Esophagus squamous epithelium (tissue), 5 donors: ENCODE measurements at places on chromosomes 4 and X.

DNA sequence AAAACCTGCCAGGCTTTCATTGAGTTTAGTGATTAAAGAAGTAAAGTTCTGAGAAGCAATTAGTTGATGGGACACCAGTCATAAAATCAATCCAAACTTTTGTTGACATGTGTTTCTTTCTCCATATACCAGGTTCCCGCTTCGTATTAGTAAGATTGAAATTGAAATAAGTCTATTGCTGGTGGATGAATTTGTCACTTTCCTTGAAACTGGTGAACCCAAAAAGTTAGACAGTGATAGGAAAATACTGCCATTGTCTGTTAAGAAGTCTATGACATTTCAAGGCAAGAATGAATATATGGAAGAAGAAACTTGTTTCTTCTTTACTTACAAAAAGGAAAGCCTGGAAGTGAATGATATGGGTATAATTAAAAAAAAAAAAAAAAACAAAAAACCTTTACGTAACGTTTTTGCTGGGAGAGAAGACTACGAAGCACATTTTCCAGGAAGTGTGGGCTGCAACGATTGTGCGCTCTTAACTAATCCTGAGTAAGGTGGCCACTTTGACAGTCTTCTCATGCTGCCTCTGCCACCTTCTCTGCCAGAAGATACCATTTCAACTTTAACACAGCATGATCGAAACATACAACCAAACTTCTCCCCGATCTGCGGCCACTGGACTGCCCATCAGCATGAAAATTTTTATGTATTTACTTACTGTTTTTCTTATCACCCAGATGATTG lies at the start of gene CD40LG:
Gene CD40LG (plus strand): TSS at position 482 of the 684 bp plus-strand sequence. CDS start 91 bp downstream, at position 573.
- no peaks in the 10 kb centered on the region for H3K27me3 ChIP-seq
- DNase-seq = no peak
- no peak within 1 kb of the TSS for H3K4me3 ChIP-seq
- no peaks in the 10 kb centered on the region for H3K36me3 ChIP-seq
- no peak within 1 kb of the TSS for H3K27ac ChIP-seq

- H3K4me1 ChIP-seq = no peaks in the 10 kb centered on the region
- H3K4me3 ChIP-seq = no peak overlapping the region
- H3K27ac ChIP-seq = no peak overlapping the region
- no peaks in the 10 kb centered on the region for H3K27me3 ChIP-seq
Measured at GRCh38 chr4:141543706-141544105, 92.7 kb upstream of the IL15 start.

GRCh38 chr4:89661173-89661899 lies 175.6 kb downstream of the SNCA start:
- no peaks in the 10 kb centered on the region for H3K27me3 ChIP-seq
- DNase-seq = no peak
- H3K27ac ChIP-seq = no peak overlapping the region

- peaks cover 13% of the 10 kb centered on the region for H3K4me1 ChIP-seq
- H3K27ac ChIP-seq = no peak overlapping the region
- no peak for DNase-seq
- H3K27me3 ChIP-seq = no peaks in the 10 kb centered on the region
- peaks cover 94% of the 10 kb centered on the region for H3K36me3 ChIP-seq
Measured at GRCh38 chr4:121684016-121684415, 12.8 kb downstream of the ANXA5 start.

- no peaks in the 10 kb centered on the region for H3K36me3 ChIP-seq
- peak overlapping the region; percentile 71 for H3K4me3 ChIP-seq
- peaks cover 13% of the 10 kb centered on the region for H3K4me1 ChIP-seq
- peak overlapping the region; percentile 67 for H3K27ac ChIP-seq
- no peaks in the 10 kb centered on the region for H3K27me3 ChIP-seq
- DNase-seq = no peak
Measured at GRCh38 chrX:154751669-154752271, 893 bp upstream of the GAB3 start.

DNA sequence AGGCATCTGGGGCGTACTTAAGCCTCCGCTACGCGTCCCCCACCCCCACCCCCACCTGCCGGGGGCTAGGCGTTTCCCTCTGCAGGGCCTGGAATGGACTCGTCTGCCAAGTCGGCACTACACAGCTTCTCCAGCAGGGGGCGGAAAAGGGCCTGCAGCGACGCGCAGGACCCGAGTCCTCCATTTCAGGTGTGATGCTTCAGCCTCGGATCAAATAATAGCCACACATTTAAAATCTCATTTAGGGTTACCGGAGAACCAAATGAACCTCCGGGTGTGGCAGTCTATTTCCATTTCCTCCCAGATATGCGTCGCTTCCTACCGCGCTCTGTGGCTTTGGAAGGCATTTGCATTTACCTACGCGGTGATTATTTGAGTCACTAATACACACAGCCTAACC lies 2.9 kb downstream of the PAK3 start:
- no peak overlapping the region for H3K4me3 ChIP-seq
- H3K27ac ChIP-seq = no peak overlapping the region
- H3K36me3 ChIP-seq = no peaks in the 10 kb centered on the region
- H3K27me3 ChIP-seq = no peaks in the 10 kb centered on the region
- no peaks in the 10 kb centered on the region for H3K4me1 ChIP-seq

GRCh38 chrX:16444353-16444752 lies 205.6 kb upstream of the S100G start:
- H3K4me3 ChIP-seq = no peak overlapping the region
- H3K27ac ChIP-seq = no peak overlapping the region
- no peaks in the 10 kb centered on the region for H3K36me3 ChIP-seq
- no peak for DNase-seq
- no peaks in the 10 kb centered on the region for H3K27me3 ChIP-seq
- H3K4me1 ChIP-seq = no peaks in the 10 kb centered on the region

GRCh38 chr4:146648461-146648783 lies 9.7 kb downstream of the POU4F2 start:
- no peaks in the 10 kb centered on the region for H3K36me3 ChIP-seq
- no peak for DNase-seq
- H3K27ac ChIP-seq = no peak overlapping the region
- no peaks in the 10 kb centered on the region for H3K4me1 ChIP-seq
- no peak overlapping the region for H3K4me3 ChIP-seq
- H3K27me3 ChIP-seq = peaks cover 100% of the 10 kb centered on the region

DNA sequence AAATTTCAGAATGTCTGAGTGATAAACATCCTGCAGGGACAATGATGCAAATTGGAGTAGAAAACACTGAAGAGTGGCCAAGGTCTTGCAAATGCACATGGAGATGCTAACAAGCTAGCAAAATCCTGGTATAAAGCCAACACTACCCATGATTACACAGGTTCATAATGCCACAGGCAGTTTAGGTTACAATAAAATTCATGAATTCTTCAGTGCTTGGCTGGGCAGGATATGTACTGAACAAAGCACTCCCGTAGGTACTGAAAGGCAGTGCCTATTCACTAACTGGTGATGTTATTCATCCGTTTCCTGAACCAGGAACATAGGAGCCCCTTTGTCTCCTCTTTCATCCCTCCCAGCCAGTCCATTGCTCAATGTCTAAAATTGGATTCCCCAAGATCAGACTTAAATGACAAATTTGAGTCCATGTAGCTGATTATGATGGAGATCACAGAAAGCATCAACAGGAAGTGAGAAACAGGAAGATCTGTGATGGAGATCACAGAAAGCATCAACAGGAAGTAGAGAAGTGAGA lies 244.5 kb downstream of the DMD start:
- H3K36me3 ChIP-seq = no peaks in the 10 kb centered on the region
- H3K27ac ChIP-seq = no peak overlapping the region
- DNase-seq = no peak

DNA sequence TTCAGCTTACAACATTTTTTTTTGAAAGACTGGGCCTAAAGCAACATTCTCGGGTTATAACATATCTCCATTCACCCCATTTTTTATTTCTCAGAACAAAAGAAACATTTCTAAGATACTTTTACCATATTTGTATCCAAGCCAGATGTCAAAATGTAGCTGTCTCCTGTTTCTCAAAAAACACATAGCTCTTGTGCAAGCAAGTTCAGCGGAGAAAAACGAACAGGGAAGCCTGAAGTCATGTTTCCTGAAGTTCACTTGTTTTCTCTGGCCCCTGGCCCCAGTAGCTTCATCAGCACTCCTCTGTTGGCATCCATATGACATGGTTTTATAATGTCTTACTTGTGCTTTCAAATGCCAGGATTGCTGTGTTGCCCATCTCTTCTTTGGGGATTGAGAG lies 218.2 kb downstream of the BANK1 start:
- H3K4me3 ChIP-seq = no peak overlapping the region
- no peak overlapping the region for H3K27ac ChIP-seq
- no peak for DNase-seq

DNA sequence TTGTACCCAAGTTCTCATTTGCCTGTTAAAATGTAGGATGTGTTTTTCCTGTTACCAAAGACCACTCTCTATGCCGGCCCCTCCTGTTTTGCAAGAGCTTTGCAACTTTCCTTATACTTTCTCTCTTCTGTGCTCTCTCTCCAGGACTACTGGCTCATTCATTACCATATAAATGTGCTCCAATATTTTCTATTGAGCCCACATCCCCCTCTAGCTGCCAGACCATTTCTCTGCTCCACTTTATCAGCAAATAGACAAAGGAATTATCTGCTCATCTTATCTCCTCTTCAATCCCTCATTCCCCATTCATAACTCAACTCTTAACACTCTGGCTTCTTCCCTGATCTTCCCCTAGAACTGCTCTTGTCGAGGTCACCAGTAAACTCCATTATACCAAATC lies 33.6 kb downstream of the RPGR start:
- H3K27ac ChIP-seq = no peak overlapping the region
- no peaks in the 10 kb centered on the region for H3K27me3 ChIP-seq

DNA sequence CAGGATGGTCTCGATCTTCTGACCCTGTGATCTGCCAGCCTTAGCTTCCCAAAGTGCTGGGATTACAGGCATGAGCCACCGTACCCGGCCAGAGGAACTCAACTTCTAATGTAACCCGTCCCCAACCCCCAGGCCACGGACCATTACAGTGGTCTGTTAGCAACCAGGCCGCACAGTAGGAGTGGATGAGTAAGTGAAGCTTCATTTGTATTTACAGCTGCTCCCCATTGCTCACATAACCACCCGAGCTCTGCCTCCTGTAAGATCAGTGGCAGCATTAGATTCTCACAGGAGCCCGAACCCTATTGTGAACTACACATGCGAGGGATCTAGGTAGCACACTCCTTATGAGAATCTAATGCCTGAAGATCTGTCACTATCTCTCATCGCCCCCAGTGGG lies 119.6 kb downstream of the SHROOM3 start:
- H3K4me1 ChIP-seq = peaks cover 8% of the 10 kb centered on the region
- H3K27me3 ChIP-seq = no peaks in the 10 kb centered on the region
- no peaks in the 10 kb centered on the region for H3K36me3 ChIP-seq
- no peak for DNase-seq
- no peak overlapping the region for H3K4me3 ChIP-seq
- no peak overlapping the region for H3K27ac ChIP-seq

- no peak for DNase-seq
- H3K27ac ChIP-seq = no peak overlapping the region
- H3K4me1 ChIP-seq = no peaks in the 10 kb centered on the region
- no peaks in the 10 kb centered on the region for H3K27me3 ChIP-seq
Measured at GRCh38 chr4:162938738-162939485, 227.8 kb downstream of the NAF1 start.

- DNase-seq = peak; percentile 66
- H3K4me1 ChIP-seq = no peaks in the 10 kb centered on the region
- no peaks in the 10 kb centered on the region for H3K36me3 ChIP-seq
- H3K4me3 ChIP-seq = peak overlapping the region; percentile 60
- no peaks in the 10 kb centered on the region for H3K27me3 ChIP-seq
Measured at GRCh38 chrX:131792356-131792749, 230.7 kb upstream of the STK26 start.

- H3K27ac ChIP-seq = no peak overlapping the region
- H3K4me3 ChIP-seq = no peak overlapping the region
- no peak for DNase-seq
- no peaks in the 10 kb centered on the region for H3K27me3 ChIP-seq
- no peaks in the 10 kb centered on the region for H3K36me3 ChIP-seq
Measured at GRCh38 chr4:183971929-183972490, 66.9 kb downstream of the STOX2 start.

DNA sequence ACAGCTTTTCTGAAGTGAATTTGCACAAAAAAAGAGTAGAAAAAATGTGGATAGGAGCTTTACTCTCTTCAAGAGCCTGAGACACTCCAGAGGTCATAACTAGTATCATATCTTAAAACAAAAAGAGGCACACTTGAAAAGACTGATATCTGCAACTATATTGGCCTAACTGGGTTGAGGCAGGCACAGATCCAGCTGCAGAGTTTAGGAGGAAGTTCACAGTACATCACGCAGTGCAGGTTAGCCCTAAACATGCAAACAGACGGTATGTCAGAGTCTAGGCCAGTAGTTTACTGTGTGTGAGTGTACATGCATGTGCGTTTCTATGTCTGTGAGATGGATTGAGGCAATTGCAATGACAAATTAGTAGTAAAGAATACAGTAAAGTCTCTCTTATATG lies 24.2 kb upstream of the CT47A1 start:
- no peaks in the 10 kb centered on the region for H3K36me3 ChIP-seq
- H3K4me1 ChIP-seq = no peaks in the 10 kb centered on the region
- H3K27me3 ChIP-seq = no peaks in the 10 kb centered on the region
- no peak overlapping the region for H3K4me3 ChIP-seq
- H3K27ac ChIP-seq = no peak overlapping the region

- no peak overlapping the region for H3K4me3 ChIP-seq
- H3K27ac ChIP-seq = no peak overlapping the region
- H3K36me3 ChIP-seq = no peaks in the 10 kb centered on the region
- no peaks in the 10 kb centered on the region for H3K4me1 ChIP-seq
- no peak for DNase-seq
- H3K27me3 ChIP-seq = no peaks in the 10 kb centered on the region
Measured at GRCh38 chr4:179124957-179125356, 1682.7 kb upstream of the AGA start.

DNA sequence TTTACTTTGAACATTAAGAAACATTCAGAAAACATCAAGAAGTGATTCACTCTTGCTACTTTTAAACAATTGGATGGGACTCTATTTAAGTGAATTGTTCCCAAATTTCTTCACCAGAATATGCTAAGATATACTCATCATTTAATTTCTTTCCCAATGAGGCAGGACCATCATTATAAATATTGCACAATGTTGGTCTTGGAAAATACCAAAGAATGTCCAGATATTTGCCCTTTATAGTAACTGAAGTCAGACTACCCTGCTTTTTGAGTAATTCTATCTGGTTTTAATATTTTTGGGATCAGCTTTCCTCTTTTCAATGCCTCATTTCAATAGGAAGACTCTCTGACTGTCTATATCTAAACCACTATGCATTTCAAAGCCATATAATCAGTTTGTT lies 129.4 kb upstream of the TENM3 start:
- no peaks in the 10 kb centered on the region for H3K4me1 ChIP-seq
- no peak overlapping the region for H3K27ac ChIP-seq
- H3K27me3 ChIP-seq = peaks cover under 1% of the 10 kb centered on the region

GRCh38 chrX:107747596-107748161 lies 27.9 kb downstream of the TSC22D3 start:
- H3K27me3 ChIP-seq = no peaks in the 10 kb centered on the region
- no peaks in the 10 kb centered on the region for H3K36me3 ChIP-seq
- DNase-seq = no peak
- peaks cover 72% of the 10 kb centered on the region for H3K4me1 ChIP-seq

- no peaks in the 10 kb centered on the region for H3K27me3 ChIP-seq
- no peaks in the 10 kb centered on the region for H3K36me3 ChIP-seq
- no peak overlapping the region for H3K4me3 ChIP-seq
- H3K27ac ChIP-seq = no peak overlapping the region
- DNase-seq = no peak
Measured at GRCh38 chr4:158770671-158771070, 1.8 kb downstream of the FNIP2 start.

- no peaks in the 10 kb centered on the region for H3K36me3 ChIP-seq
- no peak overlapping the region for H3K27ac ChIP-seq
- H3K4me3 ChIP-seq = no peak overlapping the region
- no peaks in the 10 kb centered on the region for H3K4me1 ChIP-seq
Measured at GRCh38 chr4:90996813-90997212, 869.6 kb downstream of the CCSER1 start.

GRCh38 chr4:143329985-143330384 lies 6.7 kb upstream of the GAB1 start:
- DNase-seq = no peak
- no peak overlapping the region for H3K27ac ChIP-seq
- no peak overlapping the region for H3K4me3 ChIP-seq
- H3K4me1 ChIP-seq = no peaks in the 10 kb centered on the region
